Fibroblast of skin of right biceps (primary cell): ENCODE measurements at places on chromosomes 1 and 21.

GRCh38 chr21:17436626-17437111 lies 76.2 kb upstream of the CXADR start:
- DNase-seq, result no peak

- DNase-seq, result no peak
These were observed 278.2 kb downstream of the PTPRU start for GRCh38 chr1:29514361-29515169.

DNA sequence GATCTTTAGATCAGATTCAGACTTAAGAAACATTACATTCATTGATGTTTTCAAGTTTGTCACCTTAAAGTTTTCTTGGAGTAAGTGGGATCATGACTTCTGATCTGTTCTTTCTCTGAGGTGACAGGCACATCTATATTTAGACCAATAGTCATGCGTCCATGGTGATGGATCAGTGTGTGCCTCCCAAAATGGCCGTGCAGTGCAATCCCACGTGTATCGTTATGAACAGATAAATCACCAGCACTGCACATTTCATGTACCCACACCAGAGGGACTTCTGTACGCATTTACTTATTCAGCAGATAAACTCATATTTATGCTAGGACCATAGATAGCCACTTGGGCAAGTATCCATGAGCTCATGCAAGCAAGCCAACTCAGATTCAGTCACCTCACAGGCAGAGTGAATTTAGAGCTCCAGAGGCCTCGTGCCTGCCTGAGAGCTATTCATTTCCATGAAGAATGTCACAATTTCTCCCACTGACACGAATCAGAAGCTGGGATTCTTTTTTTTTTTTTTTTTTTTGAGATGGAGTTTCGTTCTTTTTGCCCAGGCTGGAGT lies 13.9 kb upstream of the WDR26 start:
- DNase-seq, result no peak

- no peak for DNase-seq
These were observed 15.0 kb downstream of the DDX59 start for GRCh38 chr1:200654660-200655059.

- no peak for DNase-seq
These were observed 2.7 kb upstream of the F5 start for GRCh38 chr1:169588785-169589485.

DNA sequence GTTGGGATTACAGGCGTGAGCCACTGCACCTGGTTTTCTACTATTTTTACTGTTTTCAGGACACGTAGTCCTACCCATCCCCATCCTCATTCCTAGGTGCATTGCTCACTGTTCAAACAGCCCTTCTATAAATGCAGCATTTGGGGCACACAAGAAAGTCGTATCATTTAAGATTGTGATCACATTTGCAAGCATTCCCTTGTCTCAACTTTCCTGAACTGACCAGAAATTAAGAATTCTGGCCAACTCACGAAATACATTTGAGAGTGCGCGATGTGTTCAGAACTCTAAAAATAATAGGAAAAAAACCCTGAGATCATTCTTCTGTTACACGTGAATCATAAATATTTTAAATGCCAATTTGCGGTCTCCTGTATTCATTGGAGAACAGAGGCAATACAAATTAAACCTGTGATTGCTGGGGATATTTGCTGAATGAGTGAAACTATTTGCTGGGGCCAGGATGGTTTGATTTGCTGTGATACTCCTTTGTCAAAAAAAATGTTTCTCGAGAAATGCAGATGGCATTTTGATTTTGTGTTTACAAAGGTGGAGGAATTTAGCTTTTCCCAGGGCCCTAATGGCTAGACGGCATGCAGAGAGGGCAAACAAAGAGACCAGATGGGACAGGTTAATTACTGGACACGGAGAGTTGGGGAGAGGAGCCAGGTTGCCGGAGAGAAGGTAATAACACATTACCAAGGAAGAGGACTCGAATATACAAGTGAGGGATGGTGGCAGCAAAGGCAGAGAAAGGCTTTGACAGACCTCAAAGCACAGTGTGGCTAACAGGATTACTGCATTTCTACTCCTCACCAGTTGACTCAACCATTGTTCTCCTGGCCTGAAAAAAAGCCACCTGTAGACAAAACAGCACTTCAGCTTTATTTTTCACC lies 38.4 kb downstream of the STPG1 start:
- DNase-seq, result peak; percentile 61

DNA sequence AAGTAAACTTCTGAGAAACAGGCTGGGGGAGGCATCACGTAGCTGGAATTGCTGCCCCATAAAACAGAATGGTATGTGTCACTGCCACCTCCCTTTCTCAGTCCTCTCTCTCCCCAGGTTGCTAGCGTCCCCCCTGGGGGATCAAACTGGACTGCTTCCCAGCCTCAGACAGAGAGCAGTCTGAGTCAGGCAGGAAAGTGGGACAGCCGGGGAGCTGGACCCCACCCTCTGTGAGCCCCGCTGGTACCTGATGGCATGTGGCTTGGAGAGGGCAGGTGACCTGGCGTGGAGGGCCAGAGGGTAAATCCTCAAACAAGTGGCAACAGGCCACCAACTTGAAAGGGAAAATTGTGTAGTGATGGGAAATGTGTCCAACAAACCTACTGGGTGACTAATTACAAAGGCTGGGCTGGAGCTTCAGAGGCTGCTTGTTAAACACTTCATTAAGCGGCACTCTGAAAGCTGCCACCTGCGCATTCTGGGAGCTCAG lies 1.0 kb upstream of the SFN start:
- DNase-seq, result peak; percentile 40

DNA sequence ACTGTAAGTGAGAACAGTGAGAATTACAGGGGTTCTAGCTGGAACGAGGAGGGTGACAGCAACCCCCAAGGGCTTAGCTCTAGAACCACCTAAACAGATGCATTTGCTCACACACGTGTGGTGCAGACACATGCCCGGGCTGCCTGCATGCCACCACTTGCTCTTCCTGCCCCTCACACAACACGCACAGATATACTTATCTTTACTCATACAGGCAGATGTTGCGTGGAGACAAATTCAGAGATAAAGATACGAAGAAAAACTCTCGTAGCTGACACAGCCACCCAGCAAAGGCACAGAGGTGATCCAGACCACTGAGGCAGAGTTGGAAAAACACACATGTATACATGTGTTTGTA lies 13.5 kb downstream of the VANGL1 start:
- no peak for DNase-seq

DNA sequence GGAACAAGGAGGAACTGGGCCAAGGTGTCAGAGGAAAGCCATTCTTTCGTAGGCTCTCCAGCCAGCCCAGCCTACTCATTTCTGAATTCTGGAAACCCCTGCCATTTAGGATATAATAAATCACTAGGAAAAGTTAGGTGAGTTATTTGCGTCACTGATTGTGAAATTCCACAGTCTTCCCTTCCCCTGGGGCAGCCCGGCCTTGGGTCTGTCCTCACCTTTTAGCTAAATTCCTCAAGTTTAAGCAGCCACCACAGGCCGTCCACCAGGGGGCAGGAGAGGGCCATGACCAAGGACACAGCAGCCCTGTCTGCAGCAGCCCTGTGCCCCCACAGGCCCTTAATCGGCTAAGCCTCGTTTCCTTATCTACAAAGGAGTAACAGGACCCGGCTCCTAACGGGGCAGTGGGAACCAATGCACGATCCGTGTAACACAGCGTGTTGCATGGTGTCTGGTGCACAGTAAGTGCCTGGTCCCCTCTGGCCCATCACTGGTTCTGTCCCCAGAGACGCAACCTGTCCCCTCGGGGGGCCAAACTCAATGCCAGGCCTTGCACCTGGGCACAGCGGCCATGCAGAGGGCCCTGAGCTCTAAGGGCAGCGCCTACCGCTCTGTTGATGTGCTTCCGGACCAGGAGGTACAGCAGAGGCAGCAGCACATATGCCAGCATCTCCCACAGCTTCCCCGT lies 18.1 kb downstream of the GPR157 start:
- DNase-seq, result peak; percentile 86

DNA sequence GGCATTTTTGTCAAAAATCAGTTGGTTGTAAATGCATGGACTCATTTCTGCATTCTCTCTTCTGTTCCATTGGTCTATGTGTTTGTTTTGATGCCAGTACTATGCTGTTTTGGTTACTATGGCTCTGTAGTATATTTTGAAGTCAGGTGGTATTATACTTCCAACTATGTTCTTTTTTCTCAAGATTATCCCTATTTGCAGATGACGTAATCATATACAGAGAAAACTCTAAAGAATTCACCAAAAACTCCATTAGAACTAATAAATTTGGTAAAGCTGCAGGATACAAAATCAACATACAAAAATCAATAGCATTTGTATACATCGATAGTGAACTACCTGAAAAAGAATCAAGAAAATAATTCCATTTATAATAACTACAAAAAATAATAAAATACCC lies 253.1 kb upstream of the NEGR1 start:
- no peak for DNase-seq

DNA sequence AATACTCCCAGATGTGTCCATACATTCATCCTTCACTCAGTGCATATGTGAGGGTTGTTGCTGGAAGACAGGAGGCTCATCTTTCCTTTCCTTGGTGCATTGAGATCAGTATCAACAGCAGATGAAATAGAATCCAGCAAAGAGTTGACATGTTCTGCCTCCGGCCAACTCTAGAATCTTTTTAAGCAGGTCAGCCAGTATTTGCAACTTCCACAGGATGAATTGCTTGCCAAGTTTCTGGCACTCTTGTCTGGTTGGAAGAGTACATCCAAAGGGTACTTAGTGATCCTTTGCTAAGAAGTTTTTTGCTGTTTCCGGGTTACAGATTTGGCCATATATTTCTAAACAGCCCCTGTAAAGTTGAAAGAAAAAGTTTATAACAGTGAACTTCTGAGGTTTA lies 21.1 kb downstream of the SYNC start:
- no peak for DNase-seq

GRCh38 chr1:245019910-245020486 lies 134.8 kb upstream of the KIF26B start:
- no peak for DNase-seq

DNA sequence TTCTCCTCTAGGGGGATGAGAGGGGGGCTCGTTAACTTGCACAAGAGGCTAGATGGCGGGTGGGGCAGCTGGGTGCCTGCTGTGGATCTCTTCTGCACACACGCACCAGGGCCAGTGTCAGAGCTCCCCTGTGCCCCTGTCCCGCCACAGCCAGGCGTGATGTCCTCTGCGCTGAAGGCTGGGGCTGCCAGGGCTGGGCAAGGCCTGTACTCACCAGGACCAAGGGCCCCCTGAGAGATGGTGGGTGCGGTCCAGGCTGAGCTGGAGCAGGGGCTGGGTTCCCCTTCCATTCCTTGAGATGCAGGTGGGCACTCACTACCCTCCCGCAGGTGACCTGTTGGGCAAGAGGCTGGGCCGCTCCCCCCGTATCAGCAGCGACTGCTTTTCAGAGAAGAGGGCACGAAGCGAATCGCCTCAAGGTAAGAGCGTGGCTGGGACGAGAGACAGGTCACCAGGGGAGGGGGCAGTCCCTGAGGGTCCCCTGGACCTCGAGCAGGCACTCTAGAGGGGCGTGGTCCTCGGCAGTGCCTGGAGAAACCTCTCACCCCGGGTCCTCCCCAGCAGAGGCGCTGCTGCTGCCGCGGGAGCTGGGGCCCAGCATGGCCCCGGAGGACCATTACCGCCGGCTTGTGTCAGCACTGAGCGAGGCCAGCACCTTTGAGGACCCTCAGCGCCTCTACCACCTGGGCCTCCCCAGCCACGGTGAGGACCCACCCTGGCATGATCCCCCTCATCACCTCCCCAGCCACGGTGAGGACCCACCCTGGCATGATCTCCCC lies 15.2 kb downstream of the SAMD11 start:
- no peak for DNase-seq

GRCh38 chr1:119327094-119327449 lies 41.5 kb upstream of the HAO2 start:
- DNase-seq, result no peak

DNA sequence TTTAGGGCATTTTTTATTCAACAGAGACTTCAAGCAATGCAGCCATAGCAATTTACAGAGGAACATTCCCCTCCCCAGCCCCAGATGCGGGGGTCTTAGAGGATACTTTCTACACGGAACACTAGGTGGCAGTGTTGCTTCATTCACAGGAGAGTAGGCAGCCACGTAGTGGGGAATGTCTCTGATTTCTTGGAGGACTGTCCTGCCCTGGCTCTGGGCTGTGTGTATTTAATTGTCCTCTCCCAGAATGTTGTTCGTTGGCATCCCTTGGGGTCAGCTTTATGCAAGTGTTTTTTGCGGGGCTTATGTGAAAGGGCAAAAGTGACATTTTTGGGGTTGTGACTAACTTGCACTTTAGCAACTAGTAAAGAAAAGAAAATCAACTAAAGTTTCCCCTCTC lies 96.9 kb downstream of the PAPPA2 start:
- DNase-seq, result peak; percentile 67

- peak; percentile 78 for DNase-seq
These were observed 37.0 kb upstream of the PRSS38 start for GRCh38 chr1:227778401-227778947.
